Osteoblast (primary cell): ENCODE measurements at places on chromosomes 11 and 22.

DNA sequence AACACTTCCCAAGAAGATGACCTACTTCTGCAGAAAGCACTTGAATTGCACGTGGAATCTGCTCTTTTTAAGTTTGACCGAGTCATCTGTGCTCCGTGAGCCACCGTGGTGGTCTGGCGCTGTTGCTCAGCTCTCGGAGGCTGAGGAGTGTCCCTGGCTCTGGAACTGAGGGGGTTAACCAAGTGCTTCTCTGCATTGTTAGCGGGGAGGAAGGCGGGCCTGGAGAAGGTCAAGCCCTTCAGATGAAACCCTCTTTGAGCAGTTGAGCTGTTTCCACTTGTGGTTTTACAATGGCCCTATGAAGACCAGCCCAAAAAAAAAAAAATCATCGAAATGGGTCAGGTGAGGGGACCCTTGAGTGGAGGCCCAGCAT lies 286.4 kb downstream of the NTM start:
- no peak for DNase-seq

GRCh38 chr11:15618583-15619032 lies 503.9 kb downstream of the INSC start:
- DNase-seq, result no peak

GRCh38 chr22:37284805-37285355 lies 2.6 kb downstream of the CYTH4 start:
- peak; percentile 75 for DNase-seq

DNA sequence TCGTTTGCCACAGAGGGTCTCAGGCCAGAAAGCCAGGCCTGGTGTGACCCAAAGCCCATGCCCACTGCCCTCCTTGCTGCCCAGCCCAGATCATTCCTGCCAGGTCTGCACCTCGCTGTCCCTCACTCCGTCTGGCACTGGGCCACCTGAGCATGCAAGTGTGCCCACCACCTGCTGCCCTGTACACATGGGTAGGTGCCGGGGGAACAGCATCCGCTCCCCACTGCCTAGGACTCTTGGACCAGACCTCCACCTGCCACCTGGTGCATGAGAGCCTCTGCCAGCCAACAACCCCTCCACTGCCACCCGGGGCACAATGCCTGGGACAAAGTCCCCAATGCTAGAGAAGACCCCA lies 12.5 kb downstream of the MGAT3 start:
- no peak for DNase-seq

DNA sequence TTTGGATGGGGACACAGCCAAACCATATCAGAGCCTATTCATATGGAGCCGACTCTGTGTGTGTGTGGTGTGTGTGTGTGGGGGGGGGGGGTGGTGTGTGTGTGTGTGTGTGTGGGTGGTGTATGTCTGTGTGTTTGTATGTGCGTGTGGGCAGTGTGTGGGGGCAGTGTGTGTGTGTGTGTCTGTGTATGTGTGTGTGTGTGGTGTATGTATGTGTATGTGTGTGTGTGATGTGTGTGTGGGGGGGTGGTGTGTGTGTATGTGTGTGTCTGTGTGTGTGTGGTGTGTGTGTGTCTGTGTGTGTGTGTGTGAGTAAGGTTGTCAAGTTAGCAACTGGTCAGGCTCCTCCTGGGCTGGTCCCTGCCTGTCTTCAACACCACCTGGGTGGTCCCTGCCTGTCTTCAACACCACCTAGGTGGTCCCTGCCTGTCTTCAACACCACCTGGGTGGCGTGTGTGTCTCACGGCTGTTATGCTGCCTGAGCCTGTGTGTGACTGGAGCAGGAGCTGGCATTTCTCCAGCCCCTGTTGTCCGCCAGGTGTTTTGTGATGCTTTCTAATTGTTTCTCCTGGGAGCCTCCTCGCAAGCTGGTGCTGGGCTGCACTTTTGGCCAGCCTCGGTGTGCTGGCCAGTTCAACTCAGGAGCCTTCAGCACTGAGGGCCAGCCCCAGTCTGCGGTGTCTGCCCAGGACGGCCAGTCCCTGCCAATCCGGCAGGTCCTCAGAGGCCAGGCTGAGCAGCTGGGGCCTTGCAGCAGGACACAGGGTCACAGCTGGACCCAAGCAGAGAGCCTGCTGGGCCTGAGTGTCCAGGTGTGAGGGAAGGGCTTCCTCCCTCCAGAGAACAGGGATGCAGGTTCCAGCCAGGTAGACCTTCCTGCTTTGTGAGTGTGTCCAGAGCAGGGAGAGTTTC lies 21.5 kb upstream of the PVALB start:
- DNase-seq, result no peak

DNA sequence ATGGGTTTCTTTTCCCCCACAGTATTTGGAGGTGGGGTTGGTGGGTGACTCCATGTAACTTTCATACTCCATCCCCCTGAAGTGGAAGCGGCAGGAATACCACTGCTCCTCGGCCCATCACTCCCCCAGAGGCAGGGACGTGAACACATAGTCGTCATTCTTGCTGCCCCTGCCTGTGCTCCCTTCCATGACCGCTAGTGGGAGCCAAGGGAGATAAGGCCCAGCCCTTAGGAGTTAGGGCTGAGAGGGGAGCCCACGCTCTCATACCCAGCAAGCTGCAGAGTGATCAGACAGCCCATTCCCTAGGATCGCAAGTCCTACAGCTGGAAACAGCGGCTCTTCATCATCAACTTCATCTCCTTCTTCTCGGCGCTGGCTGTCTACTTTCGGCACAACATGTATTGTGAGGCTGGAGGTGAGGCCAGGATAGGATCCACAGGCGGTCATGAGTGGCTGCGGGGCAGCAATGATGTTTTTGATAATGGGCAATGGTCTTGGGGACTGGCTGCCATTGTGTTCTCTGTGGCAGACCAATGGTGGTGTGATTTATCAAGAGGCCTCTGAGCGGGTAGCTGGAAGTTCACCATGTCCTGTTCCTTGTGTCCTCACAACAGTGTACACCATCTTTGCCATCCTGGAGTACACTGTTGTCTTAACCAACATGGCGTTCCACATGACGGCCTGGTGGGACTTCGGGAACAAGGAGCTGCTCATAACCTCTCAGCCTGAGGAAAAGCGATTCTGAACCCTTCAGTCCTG lies 15.9 kb downstream of the RHOG start:
- DNase-seq, result peak; percentile 78

GRCh38 chr11:22192642-22193347 lies at the start of gene ANO5:
Gene ANO5, plus strand, starts transcription at chr11:22193085. Its CDS starts 408 bp downstream, at chr11:22193493.
- DNase-seq, result peak; percentile 72

- peak; percentile 87 for DNase-seq
Measured at GRCh38 chr11:1116666-1117390, 40.9 kb upstream of the MUC5AC start.

DNA sequence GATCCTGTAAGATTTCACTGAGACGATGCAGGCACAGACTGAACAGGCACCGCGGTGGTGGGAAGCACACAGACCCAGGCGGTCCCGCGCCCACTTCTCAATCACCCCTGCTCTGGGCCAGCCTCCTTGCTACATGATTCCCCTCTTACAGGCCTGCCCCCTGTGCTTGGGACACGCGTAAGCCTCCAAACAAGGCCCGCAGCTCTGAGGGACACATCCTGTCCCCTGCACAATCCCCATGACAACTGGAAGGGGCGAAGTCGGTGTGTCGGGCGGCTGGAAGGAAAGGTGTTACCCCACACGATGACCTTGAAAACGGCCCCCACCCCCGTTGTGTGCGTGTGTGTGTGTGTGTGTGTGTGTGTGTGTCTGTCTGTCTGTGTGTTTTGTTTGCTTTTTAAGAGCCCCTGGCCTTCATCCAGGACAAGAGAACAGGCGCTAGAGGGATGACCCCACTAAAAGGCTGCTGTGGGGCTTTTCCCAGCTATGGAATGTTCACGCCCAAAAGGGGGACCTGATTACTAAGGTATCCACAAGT lies 13.1 kb downstream of the CELSR1 start:
- DNase-seq, result no peak

DNA sequence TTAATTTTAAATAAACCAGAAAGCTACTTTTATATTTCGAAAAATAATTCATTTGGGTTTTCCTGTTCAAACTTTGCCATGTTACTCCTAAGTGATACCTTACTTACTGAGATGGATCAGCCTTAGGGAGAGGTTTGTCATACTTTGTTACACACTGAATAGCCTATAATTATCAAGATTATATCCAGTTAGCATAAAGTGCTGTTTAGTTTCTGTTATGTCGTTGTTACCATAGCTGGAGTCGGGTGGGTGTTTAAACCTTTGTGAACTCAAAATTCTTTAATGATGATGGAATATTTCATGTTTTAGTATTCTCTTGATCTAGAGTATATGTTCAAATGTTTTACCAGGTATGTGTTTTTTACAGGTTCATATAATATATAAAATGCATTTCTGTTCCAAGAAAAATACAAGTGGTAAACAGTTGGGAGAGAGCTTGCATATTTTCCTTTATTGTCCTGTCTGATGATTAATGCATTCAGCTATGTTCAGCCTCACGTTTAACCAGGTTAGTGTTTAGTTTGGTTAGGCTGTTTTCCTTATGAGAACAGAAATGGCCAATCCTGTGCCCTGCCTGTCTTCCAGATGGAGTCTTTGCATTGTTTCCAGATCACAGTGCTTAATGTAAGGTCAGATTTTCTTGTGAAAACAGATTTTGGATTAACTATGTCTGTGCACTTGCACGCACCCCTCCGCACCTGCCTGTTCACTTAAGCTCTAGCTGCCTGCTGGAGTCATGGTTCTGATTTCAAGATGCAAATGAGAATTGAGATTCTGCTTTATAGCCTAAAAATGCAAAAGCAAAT lies 105.6 kb downstream of the ATXN10 start:
- DNase-seq, result no peak

- DNase-seq, result peak; percentile 87
Measured at GRCh38 chr11:57321388-57322255, 3.1 kb downstream of the TNKS1BP1 start.

GRCh38 chr11:20015529-20016427 lies 144.5 kb downstream of the DBX1 start:
- no peak for DNase-seq

DNA sequence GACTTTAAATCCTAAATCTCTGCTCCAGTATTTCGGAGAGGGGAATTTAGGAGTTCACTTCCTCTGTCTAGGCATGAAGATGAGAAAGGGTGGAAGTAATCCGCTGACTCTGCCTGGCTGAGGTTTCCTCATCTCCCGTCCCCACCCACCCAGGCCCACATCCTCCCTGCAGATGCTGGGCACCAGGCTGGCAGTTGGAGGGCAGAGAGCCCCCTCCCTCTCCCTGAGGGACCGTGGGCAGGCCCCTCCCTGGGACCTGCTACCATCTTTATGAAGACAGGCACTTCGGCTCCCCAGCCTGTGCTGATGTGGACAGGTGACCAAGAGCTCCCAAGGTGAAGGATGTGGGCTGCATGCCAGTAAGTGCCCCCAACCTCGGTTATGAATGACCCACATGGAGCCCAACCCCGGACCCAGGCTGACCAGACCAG lies 6.7 kb downstream of the CASTOR1 start:
- peak; percentile 17 for DNase-seq

DNA sequence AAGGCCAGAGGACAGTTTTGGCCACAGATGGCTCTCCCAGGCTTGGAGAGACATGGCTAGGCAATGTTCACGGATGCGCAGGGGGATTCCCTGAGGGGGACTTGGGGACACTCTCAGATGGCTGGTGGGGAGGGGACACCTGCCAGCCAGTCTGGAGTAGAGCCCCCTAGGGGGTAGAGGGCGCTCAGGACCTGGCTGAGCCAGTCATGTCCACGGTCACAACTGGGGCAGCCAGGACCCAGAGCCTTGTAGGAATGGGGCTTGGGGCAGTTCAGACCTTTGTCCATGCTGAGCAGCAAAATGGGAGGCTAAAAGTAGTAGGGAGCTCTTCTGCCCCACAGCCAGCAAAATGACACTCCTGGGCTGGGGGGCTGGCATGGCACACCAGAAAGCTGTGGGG lies 1.7 kb downstream of the CSDC2 start:
- peak; percentile 32 for DNase-seq

DNA sequence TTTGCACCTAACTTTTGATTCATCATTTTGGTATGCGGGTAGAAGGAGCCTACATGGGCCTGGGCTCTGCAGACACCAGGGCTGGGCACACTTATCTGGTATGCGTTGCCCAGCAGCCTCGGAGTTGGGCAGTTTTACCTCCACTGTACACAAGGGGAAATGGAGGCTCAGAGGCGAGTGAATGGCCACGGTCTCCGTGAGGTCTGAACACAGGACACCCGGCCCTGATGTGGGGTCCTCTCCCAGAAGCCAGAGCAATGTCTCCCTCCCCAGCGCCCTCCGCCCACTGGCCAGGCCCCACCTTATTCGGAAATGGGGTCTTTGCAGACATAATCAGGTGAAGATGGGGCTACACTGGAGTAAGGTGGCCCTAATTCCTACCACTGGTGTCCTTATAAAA lies 43.7 kb downstream of the OSBPL5 start:
- DNase-seq, result no peak

GRCh38 chr11:57802411-57802810 lies 40.8 kb downstream of the CTNND1 start:
- DNase-seq, result no peak

- DNase-seq, result no peak
Measured at GRCh38 chr22:17806437-17806836, 32.2 kb upstream of the BID start.

DNA sequence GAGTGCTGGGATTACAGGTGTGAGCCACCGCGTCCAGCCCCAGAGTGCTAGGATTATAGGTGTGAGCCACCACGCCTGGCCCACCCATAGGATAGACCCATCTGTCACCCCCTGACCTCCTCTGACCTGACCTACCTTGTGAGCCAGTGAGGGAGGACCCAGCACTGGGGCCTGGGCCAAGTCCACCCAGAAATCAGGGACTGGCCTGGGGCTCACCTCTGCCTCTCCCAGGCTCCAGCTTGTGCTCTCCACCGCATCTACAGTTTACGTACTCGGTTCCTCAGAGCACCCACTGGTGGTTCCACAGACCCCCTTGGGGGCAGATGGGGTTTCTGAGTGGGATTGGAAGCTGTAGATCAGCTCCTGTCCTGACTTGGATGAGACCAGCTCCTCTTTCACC lies 6.4 kb downstream of the SLC29A2 start:
- no peak for DNase-seq

GRCh38 chr11:41533761-41534160 lies 74.3 kb upstream of the LRRC4C start:
- no peak for DNase-seq

DNA sequence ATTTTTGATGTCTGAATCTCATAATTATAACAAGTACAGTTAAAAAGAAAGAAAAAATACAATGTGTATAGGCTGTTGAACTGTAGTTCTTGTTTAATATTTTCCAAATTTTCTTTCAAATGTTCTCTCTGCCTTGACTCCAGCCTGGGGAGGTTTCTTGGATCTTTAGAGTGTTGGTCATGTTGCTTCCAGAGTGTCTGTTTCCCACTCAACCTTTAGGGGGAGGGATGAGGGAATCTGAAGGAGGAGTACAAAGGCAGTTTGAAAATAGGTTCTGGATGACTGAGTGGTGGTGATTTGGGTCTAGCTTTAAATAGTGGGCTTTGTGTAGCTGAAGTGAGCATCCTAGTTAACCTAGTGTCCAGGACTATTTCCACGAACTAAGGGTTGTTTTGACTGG lies 2.0 kb downstream of the CTNND1 start:
- peak; percentile 56 for DNase-seq
